Fibroblast of skin of back (primary cell): ENCODE measurements at places on chromosomes 7 and 10.

GRCh38 chr10:11035301-11035991 lies 17.8 kb downstream of the CELF2 start:
- peak; percentile 84 for DNase-seq

GRCh38 chr10:131630772-131631258 lies 270.0 kb upstream of the PPP2R2D start:
- DNase-seq = no peak

GRCh38 chr7:107666790-107667189 lies 6.2 kb downstream of the SLC26A4 start:
- DNase-seq = no peak

DNA sequence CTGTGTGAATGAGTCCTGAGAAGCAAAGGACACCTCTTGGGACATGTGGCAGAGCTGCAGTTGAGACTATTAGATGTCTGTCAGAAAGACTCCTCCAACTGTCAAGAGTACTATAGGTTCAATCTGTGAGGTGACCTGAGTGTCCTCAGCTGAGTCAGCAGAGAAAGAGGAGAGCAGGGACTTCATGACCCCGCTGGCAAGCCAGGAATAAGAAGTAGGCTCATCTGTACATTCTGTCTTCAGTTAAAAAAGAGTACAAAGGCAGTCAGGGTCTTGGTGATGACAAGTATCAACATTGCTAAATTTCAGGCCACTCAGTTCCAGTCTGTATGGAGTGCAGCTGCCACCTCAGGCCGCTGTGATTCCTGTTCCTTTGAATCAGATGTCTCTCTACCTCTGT lies 25.1 kb downstream of the HECTD2 start:
- no peak for DNase-seq

GRCh38 chr7:141584935-141585334 lies 33.7 kb downstream of the AGK start:
- no peak for DNase-seq

DNA sequence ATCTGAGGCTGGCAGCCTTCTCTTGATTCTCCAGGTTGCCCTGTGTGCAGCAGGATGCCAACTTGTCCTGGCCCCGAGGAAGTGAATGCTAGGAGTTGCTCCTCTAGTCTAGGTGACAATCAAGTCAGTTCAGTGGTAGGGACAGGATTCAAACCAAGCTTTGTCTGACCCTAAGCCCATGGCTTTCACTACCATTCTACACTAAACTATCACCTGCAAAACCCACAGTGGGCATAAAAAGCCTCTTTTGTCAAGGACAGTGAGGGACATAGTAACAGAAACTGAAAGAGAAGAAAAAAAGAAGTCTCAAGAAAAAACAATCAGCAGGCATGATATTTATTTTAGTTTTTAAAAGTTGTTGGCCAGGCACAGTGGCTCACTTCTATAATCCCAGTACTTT lies 33.5 kb downstream of the KCNMA1 start:
- DNase-seq = no peak

DNA sequence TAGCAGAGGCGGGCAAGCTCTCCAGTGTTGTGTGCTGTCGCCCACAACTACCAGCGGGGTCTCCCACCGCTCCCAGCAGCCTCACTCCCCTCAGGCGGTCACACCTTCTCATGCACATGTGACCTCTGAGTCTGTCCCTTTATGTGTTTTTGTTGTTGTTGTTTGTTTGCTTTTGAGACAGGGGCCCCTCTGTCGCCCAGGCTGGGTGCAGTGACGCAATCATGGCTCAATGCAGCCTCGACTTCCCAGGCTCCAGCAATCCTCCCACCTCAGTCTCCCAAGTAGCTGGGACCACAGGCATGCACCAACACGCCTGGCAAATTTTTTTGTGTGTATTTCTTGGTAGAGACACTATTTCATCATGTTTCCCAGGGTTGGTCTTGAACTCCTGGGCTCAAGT lies 1.5 kb downstream of the CPSF4 start:
- DNase-seq = peak; percentile 17

GRCh38 chr10:53361281-53361680 lies 588.7 kb upstream of the MBL2 start:
- no peak for DNase-seq

GRCh38 chr7:122951006-122951405 lies 44.5 kb downstream of the TAS2R16 start:
- DNase-seq = no peak

- DNase-seq = peak; percentile 17
Measured at GRCh38 chr7:76220185-76221057, 18.7 kb downstream of the SRRM3 start.

DNA sequence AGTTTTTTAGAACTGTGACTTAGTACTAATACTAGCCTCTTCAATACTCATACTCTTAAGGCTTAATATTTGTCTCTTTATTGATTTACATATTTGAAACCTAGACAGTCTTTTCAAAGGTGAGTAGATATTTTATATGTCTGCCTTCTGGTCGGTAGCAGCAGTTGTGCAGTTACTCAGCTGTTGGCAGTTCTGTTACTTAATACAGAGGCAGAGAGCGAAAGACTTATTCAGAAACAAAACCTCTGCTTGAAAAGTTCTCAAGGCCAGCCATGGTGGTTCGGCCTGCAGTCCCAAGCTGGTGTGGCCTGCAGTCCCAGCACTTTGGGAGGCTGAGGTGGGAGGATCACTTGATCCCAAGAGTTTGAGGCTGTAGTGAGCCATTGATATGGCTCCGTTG lies 84.2 kb downstream of the AUTS2 start:
- DNase-seq = no peak

DNA sequence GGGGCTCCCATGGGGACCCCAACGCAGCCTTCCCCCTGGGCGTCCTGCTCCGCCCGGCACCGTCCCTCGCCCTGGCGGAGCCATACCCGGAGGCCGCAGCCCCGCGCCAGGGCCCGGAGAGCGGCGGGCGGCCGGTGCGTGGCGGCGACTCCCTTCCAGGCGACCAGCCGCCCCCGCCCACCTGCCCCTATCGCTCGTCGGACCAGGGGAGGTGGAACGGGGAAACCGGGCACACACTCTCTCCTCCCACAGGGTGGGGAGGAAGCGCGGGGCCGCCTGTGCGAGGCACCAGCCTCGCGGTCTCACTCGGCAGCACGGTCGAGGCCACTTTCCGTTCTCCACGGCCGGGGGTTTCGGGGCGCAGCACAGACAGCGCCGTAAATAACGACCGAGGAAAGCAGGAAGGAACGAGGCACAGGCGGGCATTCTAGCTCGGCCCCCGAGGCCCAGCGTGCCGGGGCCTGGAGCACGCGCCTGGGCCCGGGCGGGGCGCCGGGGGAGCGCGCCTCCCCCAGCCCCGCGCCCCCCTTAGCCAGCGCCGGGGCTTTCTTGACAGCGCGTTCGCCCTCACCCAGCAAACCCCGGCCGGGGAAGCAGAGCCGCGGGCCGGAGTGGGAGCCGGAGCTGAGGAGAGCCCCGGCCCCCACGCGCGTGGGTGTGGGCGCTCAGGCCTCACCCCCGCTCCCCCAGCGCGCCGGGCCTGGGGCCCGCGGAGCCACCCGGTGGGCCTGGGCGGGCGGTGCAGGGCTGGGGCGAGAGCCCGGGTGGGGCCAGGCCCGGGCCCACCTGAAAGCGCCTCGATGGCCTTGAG lies 936 bp downstream of the IGF2BP3 start:
- DNase-seq = peak; percentile 29

GRCh38 chr10:102633287-102633686 lies 11.0 kb upstream of the TRIM8 start:
- DNase-seq = peak; percentile 80

DNA sequence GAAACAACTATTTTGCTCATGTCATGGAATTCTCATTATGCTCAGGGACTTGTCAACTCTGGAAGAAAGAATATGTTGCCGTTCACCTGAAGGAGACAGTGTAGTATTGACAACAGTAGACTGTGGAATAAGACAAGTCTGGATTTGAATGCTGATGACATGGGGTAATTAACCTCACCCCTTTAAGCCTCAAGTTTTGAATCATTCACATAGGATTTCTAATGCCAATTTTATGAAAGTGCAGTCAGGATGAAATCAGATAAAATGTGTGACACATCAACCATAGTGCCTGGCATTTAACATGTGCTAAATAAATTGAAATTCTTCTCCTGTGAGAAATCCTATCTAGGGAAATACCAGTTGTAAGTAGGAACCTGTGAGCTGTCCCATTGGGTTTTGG lies 305.8 kb downstream of the KIF20B start:
- peak; percentile 5 for DNase-seq

DNA sequence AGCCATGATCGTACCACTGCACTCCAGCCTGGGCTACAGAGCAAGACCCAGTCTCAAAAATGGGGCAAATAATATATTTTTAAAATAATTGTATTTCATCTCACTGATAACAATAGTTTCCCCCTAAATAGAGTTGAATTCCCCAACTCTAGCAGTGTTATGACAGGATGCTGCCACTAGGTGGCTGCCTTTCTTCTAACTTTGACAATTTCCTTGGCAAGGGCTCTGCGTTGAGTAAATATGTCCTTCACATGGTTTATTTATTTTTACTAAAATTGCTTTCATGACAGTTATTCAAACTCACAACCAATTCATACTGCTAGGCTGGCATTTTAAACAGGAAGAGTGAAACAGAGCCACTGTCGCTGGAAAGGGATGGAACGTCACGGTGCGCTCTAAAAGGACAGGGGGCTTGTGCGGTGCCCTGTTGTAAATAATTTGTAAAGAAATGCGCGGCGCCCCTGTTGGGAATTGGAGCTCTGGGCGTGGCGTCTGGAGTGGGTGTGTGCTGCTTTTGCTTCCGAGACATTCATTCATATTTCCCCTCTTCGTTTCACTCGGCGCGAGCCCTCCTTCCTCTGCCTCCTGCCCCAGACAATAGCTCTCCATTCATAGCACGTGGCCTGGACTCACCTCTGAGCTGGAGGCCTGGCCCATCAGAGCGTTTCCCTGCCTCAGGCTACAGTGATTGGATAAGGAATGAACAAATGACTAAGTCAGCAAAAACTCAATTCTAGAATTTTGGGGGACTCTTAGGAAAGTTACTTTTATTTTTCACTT lies 20.5 kb upstream of the PITRM1 start:
- peak; percentile 75 for DNase-seq

DNA sequence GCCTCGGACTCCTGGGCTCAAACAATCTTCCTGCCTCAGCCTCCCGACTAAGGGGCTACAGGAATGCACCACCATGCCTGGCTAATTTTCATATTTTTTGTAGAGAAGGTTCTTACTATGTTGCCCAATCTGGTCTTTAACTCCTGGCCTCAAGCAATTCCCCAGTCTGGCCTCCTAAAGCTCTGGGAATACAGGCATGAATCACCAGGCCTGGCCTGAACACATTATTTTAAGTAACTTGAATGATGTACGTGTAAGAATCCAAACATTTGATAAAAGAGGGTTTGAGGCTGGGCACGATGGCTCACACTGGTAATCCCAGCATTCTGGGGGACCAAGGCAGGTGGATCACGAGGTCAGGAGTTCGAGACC lies 13.0 kb upstream of the BAMBI start:
- DNase-seq = peak; percentile 60

GRCh38 chr10:99331207-99331803 lies 2.1 kb downstream of the CNNM1 start:
- DNase-seq = peak; percentile 18

GRCh38 chr10:86261470-86261869 lies 105.1 kb downstream of the GRID1 start:
- DNase-seq = no peak

DNA sequence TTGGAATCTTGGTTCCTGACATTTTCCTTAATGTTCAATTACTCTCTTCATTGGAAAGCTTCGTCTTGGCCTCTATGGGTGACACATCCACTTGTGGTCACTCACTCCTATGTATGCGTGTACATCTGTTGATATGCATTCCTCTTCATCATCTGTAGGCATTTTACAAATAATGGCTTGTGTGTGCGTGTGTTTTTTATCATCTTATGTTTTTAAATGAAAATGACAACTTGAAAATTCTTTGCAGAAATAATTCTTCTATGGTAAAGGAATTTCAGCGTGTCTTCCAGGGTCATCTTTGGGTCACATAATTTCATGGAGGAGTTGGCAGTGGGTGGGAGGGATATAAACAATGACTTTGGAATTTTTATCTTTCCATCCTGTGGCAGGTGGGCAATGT lies 925.1 kb downstream of the LRMDA start:
- peak; percentile 54 for DNase-seq

DNA sequence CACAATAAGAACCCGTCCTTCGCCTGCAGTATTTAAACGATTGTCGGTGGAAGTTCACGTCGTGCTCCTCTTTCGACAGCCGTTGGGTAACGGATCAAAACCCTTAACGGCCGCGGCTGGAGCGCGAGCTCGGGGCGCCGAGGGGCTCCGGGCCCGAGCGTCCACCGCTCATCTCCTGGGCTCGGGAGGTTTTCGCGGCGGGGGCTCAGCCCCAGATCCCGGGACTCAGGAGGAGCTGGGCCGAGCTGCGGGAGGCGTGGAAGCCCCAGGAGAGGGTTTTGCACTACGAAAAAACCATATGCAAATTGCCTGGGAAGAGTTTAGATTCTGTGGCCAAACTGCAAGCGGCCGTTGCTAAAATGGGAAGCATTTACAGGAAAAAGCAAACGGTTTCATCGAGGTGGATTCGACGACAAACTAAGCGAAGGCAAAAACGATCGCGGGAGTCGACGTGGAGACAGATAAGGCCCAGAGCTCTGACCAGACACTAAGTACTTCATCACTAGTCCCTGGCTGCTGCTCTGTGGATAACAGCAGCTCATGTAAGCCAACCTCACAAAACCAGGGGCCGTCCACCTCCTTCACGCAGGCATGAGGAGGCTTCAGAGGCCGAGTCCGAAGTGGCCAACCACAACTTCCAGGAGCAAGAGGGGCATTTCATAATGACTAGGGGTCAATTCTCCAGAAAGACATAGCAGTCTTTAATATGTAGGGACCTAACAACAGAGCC lies 129.7 kb downstream of the MARCHF5 start:
- no peak for DNase-seq

- DNase-seq = no peak
Measured at GRCh38 chr10:876438-876837, 55.1 kb downstream of the LARP4B start.

DNA sequence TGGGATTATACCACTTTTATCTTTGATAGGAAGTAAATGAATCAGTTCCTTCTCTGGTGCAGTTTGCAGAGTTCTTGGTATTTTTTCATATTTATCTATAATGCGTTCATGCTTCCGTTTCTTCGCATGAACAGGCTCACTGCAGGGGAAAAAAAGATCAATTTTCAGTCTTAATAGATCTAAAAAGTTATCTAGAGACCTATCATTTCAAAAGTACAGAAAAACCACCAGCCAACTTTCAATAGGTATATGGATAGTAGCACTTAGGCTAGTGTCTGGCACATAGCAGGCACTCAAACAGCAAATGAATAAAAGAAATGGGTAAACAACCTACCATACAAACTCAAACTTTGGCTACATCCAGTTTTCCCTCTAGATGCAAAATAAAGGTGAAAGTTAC lies 5.5 kb downstream of the NOC3L start:
- DNase-seq = no peak

GRCh38 chr10:101939729-101940128 lies 96.1 kb upstream of the KCNIP2 start:
- no peak for DNase-seq

DNA sequence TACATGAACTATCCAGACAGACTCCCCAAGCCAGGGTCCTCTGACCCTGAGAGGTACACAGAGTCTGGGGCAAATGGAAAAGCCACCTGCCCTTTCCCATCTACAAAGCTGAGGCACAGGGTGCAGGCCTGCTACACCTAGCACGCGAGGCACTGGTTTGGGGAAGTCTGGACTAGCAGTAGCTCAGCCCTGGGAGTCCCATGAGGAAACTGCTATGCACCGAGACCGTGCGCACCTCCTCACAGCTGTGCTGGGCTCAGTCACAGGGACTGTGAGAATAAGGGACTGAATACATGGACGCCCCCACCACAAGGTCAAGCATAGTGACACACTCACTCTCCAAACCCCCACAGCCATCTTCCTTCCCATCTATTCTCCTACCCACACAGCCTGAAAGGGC lies 8.2 kb downstream of the MAT1A start:
- DNase-seq = no peak

- no peak for DNase-seq
Measured at GRCh38 chr10:70323138-70323696, 39.4 kb upstream of the NPFFR1 start.
